ENCODE measurements at places on chromosomes 2 and 18.
A peak's percentile ranks its signal among the peaks of the same experiment; 100 is the strongest.

DNA sequence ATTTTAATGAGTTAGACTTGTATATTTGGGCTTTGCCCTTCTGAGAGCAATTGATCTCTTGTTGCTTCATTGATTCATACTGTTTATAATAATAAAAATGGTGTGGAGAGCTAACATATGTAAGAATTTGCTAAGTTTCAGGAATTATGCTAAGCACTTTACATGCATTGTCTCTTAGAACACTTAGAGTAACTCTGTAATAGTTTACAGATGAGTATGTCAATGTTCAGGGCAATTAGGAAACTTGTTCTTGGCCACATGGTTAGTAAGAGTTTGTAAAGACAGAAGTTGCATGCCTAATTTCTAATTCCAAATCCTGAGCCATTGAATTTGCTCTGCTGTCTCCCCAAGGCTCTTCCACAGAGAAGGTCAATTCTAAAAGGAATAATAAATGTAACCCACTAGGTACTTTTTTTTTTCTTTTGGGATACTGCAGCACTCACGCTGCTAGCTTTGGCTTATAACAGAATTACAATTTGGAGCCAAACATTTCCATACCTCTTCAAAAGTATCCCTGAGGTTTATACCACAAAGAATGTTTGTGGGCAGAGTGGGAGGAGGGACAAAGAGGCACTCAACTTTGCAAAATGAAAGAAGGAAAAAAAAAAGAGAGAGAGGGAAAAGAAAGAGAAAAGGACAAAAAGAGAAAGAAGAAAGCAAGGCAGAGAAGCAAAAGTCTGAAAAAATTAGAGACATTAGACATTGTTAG, 232.4 kb downstream of the CALCRL start:
- no peak for DNase-seq

DNA sequence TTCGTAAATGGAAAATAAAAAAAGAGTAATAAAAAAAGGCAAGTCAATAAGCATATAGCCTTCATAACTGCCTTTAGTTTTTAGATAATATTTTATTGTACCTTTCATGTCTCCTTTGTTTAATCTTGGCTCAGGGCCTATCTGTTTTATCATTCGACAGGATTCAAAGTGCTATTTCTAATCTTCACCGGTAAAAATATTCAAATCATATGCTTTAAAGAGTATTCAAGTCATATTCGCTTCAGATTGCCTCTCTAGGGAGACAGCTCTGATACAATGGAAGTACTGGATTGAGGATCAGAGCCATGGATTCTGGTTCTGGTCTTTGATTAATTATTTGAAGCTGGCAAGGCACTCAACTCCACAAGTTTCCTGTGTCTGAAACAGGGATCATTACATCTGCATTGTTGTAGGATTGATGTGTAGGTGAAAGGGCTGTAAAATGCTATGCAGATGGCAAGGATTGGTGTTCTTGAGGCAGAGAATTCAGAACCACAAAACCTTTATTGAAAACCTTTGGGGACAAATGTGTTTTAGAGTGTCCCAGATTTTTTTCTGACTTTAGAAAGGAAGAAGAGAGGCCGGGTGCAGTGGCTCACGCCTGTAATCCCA, 84.3 kb upstream of the RAPH1 start:
- DNase-seq: no peak

- no peak for DNase-seq
These were observed 1.3 kb downstream of the ING5 start for GRCh38 chr2:241703032-241703604.

DNA sequence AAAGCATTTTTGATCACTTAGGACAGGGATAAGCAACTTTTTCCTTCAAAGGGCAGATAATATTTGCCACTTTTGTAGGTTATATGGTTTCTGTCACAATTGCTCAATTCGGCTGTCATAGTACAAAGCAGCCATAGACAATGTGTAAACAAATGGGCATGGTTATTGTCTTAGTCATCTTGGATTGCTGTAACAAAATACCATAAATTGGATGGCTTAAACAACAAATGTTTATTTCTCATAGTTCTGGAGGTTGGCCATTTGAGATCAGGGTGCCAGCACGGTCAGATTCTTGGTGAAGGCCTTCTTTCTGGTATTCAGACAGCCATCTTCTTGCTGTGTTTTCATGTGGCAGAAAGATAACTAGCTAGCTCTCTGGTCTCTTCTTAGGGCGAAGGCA, 91.2 kb downstream of the TAF4B start:
- no peak for DNase-seq

DNA sequence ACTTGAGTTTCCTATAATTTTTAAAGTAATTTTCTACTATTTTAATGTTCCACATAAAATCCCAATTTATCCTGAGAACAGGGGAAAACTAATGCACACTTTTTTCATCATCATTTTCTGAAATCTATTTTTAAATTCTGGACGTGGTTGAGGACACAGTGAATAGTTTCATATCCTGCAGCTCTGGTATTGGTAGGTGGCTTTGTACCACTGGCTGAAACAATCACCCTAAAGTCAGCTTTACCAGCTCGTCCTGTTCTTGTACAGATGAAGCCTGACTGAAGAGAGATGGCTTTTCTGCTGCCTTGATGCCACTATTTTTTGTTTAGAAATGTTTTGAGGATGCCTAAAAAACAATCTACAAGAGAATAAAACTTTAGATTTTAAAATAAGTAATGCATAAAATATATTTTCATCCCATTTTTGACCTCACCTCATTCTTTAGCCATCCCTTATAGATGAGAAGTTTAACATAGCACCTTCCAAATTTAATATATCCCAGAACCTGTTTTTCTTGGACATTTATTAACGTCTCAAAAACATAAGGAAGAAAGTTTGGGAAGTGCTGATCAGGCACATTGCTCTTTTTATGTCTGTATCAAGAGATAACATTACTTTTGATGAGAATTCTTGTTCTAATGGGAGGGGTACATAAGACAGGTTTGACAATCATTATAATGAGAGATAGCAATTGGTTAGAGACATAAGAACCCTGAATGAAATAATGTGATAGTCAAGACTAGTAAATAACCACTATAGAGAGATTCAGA, 80.9 kb downstream of the GALNT1 start:
- DNase-seq: no peak

- DNase-seq: peak; percentile 69
These were observed 245.9 kb downstream of the TFCP2L1 start for GRCh38 chr2:121038891-121039616.

DNA sequence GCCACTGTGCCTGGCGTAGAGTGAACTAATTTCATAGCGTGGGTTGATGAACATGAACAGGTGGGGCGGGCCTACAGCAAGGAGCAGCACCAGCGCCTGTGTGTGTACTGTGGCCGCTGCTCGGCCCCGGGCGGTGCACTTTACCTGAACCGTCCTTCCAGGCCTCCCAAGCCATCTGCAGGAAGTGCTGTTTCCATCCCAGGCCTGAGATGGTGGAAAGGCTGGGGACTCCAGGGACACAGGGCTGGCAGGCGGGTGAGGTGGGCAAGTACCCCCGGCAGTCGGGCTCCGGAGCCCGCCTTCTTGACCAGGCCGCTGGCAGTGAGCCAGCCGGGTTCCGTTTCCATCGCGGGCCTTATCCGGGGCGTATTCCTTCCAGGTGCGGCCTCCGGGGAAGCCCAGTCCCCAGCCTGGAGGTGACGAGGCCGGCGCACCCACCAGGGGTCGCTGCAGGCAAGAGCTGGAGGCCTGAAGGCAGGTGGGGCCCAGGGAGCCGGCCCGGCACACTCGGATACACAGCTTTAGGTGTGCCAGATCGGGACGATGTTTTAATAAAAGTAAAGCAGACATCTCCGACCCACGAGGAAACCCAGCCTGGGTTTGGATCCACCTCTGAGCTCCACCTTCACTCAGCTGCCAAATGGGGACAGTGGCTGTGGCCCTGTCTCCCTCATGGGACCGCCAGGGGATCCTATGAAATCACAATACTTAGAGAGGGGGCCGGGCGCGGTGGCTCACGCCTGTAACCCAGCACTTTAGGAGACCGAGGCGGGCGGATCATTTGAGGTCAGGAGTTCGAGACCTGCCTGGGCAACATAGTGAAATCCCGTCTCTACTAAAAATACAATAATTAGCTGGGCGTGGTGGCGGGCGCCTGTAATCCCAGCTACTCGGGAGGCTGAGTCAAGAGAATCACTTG, 22.7 kb upstream of the PDIA6 start:
- peak; percentile 48 for DNase-seq

DNA sequence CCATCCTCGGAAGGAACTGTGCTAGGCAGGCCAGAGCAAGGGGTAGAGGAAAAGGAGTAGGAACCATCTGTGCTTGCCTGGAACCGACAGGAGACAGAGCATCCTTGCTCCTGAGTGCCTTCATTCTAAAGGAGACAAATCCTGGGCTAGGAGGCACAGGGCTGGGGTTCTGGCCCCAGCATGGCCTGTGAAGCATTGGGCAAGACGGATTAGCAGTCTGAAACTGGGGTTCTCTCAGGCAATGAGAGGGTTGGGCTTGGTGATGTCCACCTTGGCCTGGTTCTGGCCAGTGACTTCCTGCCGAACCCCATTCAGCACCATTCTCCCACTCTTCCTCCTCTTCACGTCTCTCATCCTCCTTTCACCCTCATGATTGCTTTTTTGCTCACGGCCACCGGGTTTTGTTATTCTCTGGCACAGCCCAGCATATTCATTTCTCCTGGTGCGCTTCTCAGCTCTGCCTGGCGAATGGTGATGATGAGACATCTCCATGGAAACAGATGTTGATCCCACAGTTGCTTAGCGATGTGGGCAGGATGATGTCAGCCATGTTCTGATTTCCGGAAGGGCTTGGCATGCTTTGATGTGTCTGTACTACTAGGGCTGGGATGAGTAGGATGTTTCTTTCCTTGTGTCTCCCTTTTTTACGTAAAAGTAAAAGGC, 127.7 kb downstream of the CAPN13 start:
- DNase-seq: no peak

GRCh38 chr2:11067221-11068078, 87.8 kb upstream of the SLC66A3 start:
- DNase-seq: no peak

DNA sequence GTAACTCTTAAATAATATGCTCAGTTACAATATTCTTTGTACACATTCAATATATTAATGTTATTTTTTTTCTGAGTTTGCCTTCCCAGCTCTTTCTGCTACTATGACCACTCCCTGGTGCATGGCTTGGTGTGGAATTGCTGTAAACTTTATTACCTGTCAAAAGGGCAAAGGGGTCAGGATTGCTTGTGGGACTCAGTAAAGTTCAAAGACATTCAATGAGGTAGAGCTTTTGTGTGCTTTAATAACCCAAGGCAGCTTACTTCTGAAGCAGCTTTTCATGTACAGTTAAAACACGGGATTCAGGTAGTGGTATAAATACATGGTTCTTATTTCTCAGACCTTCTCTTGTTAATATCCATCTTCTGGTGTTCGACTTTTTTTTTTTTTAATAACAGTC, 132.8 kb downstream of the MEIS1 start:
- no peak for DNase-seq

DNA sequence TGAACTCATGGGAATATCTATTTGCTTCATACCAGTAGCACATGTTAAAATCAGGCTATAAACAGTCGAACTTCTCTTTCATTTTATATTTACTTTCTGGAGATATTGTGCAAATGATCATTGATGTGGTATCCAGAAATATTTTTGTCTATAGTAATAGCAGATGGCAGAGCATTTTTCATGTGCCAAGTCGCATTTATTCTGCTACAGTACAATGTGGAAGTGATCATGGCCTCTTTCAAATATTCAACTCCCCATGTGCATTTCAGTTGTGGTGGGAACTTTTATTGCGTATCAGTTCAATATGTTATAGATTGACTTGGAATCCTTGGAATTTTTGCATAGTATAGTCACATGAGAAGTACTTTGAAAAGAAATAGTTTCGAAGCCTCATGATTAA, 57.4 kb downstream of the RHBDD1 start:
- no peak for DNase-seq

GRCh38 chr2:197251576-197251975, 59.0 kb downstream of the ANKRD44 start:
- no peak for DNase-seq

DNA sequence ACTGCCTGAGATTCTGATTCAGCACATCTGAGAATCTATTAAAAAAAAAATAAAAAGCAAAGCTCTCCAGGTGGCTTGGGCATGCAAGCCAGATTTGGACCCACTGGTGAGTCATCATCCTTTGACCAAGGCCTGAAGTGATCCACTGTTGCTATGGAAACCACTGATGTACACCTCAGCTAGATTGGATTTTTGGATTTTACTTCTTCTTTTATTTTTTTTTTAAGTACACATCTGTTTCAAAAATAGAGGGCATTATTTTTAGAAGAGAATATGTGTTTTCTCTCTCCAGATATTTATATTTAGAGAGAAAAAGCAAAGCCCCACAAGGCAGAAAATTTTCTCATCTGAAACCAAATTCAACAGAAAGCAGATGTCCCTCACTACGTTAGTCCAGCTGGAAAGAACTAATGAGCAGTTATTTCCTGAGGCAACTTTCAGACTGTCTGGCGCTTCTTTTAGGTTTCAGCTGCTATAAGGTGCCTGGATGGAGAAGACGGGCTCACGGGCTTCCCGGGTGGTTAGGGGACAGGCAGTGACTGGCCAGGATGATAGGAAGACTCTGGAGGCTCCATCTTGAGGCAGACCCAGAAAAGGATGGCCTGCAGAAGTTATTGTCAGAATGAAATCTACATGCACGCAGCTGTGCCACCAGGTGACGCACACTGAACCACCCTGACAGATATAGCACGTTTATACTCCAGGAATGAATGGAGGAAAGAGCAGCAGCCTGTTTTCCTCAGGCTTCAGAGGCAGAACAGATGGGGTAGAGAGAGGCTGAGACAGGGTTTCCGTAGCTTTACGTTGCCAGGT, 50.5 kb downstream of the MRPL35 start:
- DNase-seq: peak; percentile 69

DNA sequence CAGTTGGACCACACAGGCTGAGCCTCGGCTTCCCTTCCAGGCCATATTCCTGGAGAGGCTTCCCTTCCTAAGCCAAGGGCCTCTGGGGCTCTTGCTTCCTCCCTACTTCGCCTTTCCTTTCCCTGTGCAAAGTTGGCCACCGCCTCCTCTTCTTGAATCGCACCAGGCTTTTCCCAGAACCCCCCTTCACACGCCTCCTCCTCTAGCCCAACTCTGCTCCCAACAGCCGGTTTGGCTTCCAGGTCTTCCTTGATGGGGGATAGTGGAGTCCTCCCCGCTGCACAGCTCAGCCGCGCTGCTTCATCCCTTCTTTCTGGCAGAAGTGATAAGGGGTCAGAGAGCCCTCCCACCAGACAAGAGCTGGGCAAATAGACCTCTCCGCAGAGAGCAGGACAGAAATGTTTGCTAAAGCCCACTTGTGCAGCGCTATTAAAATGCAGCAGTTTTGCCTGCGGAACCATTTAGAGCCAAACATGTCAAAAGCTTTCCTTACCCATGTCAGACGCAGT, 56.4 kb downstream of the SNORC start:
- DNase-seq: no peak

Data from NCI-H524 (cell line).